NCI-H2171 treated with DMSO at 0.1 percent for 48 hours (cell line): ENCODE measurements at places on chromosomes 13 and 19.
A peak's percentile ranks its signal among the peaks of the same experiment; 100 is the strongest.

GRCh38 chr13:29465741-29466293 is 129.7 kb downstream of the SLC7A1 start:
- no peak for DNase-seq

DNA sequence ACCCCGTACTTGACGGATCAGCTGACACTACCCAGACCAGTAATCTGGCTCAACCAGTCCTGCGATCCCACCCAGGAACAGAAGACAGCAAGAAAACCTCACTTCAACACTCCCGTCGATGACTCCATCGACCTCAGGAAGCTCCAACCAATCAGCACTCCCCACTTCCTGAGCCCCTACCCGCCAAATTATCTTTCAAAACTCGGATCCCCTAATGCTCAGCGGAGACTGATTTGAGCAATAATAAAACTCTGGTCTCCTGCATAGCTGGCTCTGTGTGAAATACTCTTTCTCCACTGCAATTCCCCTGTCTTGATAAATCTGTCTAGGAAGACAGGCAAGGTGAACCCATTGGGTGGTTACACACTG is 1.2 kb downstream of the LSM4 start:
- DNase-seq = no peak

DNA sequence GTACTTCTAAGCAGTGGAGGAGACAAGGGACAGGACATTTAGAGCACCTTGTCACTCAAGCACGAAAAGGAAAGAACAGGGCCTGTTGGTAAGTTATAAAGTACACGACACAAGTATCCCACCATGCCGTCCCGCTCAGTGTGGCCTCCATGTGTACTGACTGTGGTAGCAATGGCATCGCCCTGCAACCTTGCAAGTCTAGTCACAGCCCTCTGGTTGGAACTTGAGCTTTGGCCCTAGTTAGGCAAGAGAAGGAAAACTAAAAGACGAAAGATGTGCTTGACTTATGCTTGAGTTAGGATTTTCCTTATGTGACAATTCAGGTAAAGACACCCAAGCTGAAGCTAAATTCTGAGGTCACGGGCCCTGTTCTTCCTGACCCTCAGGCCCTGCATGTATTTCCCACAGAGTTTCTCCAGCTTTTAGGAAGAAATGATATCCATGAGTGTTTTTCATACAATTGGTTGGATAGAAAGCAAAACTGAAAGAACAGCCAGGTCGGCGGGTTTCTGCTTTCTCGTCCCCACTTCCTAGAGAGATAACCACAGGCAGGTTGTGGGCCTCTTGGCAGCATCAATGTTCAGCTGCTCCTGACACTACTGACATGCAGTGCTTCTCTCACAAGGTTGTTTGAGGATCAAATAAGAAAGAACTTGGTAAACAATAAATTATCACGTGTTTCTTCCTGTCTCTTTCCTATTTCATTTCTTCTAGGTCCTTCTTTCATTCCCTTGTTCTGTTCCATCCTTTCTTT is 216.2 kb downstream of the IRS2 start:
- DNase-seq = no peak

DNA sequence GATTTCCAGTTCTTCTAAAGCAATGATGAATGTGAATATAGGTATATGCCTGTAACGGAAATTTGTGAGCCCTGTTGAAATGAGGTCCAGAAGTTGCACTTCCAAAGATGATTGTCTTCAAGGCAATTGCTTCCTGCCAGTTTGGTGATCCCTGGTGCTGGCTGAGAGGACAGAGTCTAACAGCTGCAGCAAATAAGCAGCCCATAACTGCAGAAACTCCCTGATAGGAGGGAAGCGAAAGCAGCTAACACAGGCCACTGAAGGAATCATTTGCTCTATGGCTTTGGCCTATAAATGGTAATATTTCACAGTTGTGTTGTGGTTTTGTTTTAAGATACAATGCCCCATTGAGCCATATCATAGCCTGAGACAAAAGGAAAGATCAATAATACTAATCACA is 451.5 kb upstream of the MIR17HG start:
- DNase-seq = no peak

DNA sequence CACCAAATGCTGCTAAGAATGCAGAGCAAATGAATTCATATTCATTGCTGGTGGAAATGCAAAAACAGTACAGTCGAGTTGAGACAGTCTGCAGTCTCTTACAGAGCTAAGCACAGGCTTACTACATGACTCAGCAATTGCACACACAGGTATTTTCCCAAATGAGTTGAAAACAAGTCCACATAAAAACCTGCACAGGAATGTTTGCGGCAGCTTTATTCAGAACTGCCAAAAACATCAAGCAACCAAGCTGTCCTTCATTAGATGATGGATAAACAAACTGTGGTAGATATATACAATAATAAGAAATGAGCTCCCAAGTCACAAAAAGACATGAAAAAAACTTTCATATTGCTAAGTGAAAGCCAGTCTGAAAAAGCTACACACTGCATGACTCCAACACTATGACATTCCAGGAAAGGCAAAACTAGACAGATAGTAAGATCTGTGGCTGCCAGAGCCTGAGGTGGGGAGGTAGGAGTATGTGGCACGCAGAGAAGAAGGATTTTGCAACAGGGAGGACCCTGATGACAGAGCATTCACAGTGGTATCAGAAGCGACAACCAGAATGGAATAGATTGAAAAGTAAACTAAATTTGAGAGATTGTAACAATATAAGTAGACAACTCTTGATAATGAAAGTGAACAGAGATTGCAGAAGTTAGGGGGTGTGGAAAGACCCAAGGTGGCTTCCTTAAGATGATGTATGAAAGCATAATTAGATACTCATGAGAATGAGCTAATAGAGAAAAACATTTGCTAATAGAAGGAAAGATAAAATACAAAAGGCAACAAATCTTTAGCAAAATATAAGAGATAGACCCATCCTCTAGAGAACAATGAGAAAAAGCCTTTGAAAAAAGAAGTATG is 52.7 kb downstream of the TSC22D1 start:
- no peak for DNase-seq

DNA sequence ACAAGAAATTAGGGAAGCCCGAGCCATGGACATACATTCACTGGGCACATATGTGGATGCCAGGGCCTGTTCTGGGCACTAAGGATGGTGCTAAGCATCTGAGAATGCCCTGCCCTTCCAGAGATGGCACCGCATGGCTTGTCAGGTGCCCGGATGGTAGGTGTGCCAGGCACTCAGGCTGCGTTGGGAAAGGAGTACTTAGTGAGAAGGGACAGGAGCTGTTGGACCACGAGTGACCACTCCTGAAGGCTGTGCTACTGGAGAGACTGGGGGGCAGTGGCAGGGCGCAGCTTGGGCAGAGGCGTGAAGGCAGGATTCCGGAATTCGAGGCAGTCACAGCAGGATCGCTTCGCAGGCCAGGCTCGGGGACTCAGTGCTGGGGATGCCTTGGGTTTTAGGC is 38.0 kb upstream of the EHD2 start:
- no peak for DNase-seq

DNA sequence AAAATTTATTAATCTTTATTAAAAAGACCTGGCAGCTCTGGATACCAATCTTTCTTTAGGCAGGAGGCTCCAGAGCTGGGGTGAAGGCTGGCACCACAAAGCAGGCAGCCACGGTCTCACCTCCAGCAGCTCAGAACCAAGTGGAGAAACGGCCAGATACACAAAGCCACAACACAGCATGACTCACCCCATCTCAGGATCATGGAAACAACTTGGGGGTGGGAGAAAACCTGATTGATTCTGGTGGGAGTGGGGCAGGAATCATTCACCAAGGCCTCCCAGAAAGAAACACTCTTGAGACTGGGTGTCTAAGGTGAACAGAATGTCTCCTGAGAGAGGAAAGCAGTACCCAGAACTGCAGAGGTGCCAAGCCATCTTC is 64.2 kb downstream of the CRYL1 start:
- DNase-seq = no peak

- peak; percentile 21 for DNase-seq
Observed at GRCh38 chr19:13865571-13866462, 11.1 kb upstream of the NANOS3 start.

- no peak for DNase-seq
Observed at GRCh38 chr13:114053026-114053425, 79.2 kb upstream of the C13orf46 start.

- DNase-seq = peak; percentile 31
Observed at GRCh38 chr13:40681341-40682146, 15.1 kb upstream of the FOXO1 start.

GRCh38 chr13:24693862-24694471 is 13.8 kb downstream of the ATP12A start:
- peak; percentile 50 for DNase-seq

DNA sequence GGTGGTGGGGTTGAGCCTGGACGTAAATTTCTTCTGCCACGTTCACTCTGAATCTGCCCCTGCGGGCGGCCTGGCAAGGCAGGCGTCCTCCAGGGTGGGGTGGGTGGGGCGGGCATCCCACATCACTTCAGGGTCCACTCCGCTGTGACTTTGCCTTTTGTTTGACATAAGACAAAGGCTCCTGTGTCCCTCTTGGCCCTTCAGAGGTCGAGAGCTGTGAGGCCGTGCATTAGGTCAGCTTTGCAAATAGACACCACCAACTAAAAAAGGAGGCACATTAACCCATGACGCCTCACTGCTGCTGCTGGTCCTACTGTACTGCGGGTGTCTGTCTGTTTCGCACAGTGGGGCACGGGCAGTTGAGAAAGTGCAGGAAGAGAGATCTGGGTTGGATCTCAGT is 10.5 kb upstream of the ZNF536 start:
- no peak for DNase-seq

DNA sequence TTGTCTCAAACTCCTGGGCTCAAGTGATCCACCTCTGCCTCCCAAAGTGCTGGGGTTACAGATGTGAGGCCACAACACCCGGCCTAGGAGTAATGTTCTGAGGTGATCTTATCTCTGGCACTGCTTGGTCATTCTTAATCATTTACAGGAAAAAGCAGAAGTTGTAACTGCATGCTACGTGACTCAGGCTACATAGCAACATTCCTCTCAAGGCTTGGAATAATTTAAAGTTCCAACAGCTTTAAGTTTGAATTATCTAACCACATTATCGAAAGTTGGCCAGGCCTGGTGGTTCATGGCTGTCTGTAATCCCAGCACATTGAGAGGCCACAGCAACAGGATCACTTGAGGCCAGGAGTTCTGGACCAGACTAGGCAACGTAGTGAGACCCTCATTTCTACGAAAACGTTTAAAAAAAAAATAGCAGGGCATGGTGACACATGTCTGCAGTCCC is 3.9 kb upstream of the B9D2 start:
- DNase-seq = no peak
